ENCODE measurements at places on chromosomes 2 and 18.

DNA sequence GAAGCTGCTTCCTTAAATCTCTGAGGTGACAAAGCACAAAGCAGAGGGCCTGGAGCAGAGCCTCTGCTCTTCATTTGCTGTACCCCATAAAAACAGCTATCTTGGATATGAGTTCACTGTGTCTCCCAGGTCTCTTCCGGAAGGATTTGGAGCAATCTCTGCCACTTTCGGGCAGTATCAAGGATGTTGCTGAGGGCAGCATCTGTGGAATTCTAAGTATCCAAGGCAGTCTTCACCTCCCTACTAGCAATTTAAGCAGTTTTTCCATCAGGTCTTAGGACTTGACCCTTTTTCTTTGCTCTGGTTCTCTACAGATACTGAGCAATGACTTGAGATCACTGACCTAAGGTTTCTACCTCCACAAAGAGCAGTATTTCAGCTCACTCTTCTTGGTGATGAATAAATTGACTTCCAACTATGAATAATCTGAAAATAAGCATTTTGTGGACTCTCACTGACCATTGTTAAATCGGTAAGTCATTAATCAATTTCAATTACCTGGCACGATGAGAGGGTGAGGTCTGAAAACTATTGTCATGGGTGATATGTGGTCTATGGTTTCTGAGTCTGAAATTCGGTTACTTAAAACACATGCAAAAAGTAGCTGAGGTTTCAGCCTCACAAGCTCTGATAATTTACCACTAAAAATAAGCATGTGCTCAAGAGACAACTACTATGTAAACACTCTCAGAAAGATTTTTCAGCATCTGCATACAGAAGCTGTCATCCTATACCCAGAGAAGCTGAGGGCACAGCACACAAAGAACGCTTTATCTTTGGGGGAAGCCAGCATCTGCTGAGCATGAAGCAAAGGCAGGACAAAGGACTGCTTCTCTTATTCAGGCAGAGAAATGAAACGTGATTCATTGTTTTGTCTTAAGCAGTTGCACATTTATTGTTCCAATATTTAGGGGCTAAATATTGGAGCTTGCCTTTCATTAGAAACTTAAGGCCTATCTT lies 32.1 kb upstream of the SPATS2L start:
- DNase-seq = no peak

DNA sequence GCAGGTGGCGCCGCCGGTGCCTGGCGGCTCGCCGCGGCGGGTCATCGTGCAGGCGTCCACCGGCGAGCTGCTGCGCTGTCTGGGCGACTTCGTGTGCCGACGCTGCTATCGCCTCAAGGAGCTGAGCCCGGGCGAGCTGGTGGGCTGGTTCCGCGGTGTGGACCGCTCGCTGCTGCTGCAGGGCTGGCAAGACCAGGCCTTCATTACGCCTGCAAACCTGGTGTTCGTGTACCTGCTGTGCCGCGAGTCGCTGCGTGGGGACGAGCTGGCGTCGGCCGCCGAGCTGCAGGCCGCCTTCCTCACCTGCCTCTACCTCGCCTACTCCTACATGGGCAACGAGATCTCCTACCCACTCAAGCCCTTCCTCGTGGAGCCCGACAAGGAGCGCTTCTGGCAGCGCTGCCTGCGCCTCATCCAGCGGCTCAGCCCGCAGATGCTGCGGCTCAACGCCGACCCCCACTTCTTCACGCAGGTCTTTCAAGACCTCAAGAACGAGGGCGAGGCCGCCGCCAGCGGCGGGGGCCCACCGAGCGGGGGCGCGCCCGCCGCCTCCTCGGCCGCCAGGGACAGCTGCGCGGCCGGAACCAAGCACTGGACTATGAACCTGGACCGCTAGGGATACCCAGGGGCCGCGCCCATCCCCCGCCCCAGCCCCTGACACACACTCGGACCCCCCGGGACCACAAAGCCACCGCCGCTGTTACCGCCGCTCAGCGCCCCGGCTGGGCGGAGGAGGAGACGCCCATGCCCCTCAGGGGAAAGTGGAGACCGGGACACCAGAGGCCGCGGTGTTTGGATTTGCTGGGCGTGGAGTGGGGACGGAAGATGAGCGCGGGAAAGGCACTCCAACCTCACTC lies 1.1 kb downstream of the CDK5R2 start:
- no peak for DNase-seq

- DNase-seq = no peak
Observed at GRCh38 chr18:1048032-1048431, 143.4 kb downstream of the ADCYAP1 start.

GRCh38 chr2:29606104-29607037 lies 315.0 kb downstream of the ALK start:
- no peak for DNase-seq

GRCh38 chr2:216369821-216370220 lies 2.5 kb downstream of the MARCHF4 start:
- DNase-seq = no peak

DNA sequence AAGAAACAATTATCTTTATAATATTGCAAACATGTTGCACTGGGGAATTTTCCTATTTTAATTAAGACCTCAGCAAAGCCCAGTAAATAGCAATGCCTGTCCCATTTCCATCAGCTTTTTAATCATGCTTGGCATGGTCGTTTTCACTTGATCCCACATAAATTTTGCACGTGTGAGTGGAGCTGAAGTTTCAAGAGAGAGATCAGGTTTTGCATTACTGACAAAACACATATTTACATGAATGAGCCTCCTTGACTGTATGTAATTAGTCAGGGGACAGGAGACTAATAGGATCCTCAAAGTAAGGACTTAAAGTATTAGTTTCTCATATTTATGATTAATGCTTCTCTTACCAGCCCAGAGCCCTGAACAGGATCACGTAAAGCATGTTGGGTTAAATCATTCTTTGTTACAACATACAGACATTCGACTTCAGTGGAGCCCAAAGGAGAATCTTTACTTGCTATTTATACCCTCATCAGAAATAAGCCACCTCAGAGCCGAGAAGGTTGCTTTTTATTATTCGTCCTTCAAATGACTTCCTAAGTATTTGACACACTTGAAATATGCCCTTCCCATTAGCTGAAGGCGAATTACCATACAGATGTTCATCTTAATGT lies 711.3 kb downstream of the GALR1 start:
- no peak for DNase-seq

DNA sequence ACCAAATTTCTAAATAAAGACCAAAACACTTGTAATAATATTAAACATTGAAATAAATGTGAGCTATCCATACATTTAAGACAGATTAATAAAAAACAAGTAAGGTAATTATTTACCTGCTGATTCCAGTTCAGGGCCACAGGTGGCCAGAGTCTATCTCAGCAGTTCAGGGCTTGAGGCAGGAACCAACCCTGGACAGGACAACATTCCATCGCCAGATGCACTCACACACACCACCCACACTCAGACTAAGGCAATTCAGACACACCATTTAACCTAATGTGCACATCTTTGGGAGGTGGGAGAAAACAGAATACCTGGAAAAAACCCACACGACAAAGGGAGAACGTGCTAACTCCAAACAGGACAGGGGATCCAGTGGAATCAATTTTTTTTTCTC lies 14.1 kb upstream of the WDSUB1 start:
- DNase-seq = no peak

DNA sequence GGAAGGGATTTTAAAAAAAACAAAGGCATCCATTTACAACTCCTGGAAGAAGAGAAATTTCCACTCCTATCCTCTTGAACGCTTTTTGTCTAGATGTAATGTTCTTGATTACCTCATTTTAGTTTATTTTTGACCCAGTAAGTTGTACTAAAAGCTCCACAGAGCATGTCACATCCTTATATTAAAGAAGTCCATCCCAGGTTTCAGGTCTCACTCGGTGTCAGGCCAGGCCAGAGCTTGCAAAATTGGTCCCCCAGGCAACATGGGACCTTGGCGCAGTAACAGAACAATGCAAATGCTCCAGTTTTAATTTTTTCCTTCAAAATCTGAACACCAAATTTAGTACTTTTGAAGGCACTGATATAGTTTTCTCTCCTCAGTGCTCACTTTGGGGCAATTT lies 218.4 kb upstream of the REV1 start:
- no peak for DNase-seq

GRCh38 chr18:74679006-74679678 lies 81.5 kb downstream of the ZNF407 start:
- no peak for DNase-seq

GRCh38 chr2:40087434-40087833 lies 308.4 kb upstream of the THUMPD2 start:
- DNase-seq = no peak

DNA sequence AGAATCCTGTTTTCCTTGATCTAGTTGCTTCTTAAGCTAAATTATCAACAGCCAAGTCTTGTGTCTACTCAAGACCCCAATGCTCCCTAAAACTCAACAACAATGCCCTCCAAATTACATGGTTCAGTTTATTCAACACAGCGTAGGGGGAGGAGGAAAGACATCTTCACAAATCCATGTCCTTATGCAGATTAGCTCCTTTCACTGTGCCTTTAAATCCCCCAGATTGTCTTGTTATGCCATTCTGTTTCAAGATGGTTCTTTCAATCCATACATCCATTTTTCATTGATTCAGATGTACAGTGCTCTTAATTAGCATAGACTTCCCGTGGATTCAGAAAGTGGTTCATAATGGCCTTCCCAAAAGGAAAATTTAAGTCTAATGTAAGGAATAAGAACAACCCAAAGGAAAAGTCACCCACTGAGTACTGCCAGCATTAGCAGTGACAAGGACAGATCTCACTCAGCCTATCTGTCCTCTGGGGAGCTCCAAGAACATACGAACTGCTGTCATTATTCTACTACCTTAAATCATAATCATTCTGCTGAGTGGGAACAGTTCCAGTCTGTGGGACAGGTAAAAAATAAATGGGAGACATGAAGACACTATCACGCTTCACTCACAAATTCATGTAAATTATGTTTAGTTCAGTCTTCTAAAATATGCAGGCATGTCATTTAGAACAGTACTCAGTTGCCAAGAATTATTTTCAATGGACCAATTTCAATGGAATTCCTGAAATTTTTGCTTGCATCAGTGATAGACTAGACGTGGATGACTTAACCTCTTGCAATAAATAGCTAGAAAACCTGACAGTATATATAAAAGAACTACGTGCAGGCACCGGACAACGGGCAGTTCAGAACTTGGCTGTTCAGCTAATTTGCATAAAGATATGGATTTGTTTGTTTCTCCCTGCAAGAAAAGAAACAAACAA lies 58.9 kb upstream of the RNU4ATAC start:
- no peak for DNase-seq

- DNase-seq = no peak
Observed at GRCh38 chr2:56464613-56465012, 280.8 kb downstream of the CCDC85A start.

DNA sequence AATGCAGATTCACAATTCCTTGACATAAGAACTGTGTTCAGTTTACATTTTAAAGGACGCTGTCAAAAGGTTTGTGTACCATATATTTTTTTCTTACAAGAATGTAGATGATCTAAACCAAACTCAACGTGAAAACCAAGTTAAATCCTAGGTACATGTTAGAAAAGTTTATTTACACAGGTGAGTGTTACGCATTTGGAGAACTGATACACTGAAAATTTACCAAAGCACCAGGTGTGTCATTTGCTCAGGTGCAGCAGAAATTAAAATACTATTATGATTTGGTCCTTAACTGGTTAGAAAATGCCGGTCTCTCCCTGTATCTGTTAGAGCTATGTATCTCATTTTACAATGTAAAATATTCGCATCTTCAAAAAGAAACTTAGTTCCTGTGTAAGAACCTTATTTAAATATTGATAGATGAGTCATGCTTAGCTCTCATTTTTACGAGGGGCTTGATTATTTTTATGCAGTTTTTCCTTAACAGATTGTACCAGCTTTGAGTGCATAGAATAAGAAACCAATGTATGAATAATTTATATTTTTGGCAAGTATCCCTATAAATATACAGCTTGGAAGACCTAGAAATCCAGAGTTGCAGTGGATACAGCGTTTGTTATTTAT lies 25.1 kb downstream of the MFF start:
- no peak for DNase-seq

- no peak for DNase-seq
Observed at GRCh38 chr18:840023-840408, 28.0 kb upstream of the YES1 start.

DNA sequence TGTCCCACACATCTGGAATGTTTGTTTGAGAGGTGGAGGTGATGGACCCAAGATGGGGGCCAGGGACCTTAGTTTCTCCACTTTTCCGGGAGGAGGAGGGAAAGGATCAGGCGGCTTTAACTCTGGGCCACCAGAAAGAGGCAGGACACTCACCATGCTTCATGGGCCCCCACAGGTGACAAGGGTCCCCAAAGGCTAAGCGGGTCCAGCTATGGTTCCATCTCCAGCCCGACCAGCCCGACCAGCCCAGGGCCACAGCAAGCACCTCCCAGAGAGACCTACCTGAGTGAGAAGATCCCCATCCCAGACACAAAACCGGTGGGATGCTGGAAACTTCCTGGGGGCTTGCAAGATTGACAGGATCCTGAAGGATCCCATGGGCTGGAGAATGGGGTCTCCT lies 712 bp downstream of the SLC11A1 start:
- no peak for DNase-seq

DNA sequence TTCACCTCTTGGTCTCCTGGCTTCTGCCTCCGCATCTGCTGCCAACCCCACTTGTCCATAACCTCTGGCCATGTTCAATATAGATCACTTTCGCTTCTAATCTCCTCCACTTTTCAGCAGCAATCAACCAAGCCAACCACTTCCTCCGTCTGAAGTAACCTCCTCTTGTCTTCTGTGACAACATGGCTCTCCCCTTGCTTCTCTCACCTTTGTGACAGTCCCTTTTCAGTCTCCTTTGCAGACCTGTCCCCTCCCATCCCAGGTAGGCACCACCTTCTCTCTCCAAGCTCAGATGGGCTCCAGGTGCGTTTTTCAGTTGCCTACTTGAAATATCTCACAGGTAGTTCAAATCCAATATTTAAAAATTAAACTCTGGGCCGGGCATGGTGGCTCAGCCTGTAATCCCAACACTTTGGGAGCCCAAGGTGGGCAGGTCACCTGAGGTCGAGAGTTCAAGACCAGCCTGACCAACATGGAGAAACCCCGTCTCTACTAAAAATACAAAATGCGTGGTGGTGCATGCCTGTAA lies 4.7 kb upstream of the PSD4 start:
- peak; percentile 79 for DNase-seq

DNA sequence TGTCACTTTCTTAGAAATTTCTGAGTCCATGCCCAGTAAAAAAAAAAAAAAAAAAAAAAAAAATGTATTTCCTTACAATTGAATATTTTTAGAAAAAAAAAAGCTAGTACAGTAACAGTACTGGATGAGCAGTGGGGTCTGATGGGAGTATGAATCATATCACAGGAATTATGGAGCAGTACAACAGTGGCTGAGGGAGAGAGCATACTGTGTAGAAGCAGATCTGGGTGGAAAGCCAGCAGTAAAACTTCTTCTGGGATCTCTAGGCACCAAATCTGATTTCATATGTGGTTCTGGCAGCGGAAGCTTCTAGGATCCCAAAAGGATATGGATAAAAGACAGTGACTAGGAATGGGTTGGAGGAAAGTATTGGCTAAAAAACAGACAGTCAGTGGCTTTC lies 414.9 kb upstream of the FSHR start:
- no peak for DNase-seq

GRCh38 chr2:197846128-197846527 lies 41.7 kb downstream of the PLCL1 start:
- no peak for DNase-seq

- no peak for DNase-seq
Observed at GRCh38 chr2:113088213-113088992, 20.6 kb downstream of the IL1F10 start.

GRCh38 chr2:240371129-240372000 lies 64.1 kb upstream of the GPC1 start:
- no peak for DNase-seq

Measured in activated CD8-positive, alpha-beta T cell treated with anti-CD3 and anti-CD28 coated beads, Interleukin-2, amount 10 ng/mL, durations not matched to agents 7 days and 5 days (primary cell).